Esophagus mucosa (tissue), 1 donor: ENCODE measurements at places on chromosomes 2 and 18.

GRCh38 chr2:64237266-64237665, 93.0 kb upstream of the PELI1 start:
- no peak for ATAC-seq

GRCh38 chr2:71576541-71576940, 123.2 kb downstream of the DYSF start:
- ATAC-seq: no peak

DNA sequence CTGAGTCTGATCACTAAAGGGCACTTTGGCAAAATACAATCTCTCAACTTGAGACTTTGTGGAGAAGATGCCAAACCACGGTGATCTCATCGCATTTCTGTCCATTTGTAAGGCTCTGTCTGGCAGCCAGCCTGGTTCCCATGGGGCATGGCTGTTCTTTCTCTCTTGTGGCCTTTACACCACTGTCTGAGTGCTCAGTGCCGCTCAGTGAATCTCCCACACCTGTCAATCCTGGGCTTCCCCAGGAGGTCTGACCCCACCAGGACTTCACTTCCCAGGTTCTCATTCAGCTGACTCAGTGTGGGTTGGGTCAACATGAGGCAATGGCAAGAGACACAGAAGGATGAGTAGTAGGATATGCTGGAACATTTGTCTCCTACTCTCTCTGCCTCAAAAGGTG, 96.8 kb upstream of the TRIB2 start:
- peak; percentile 51 for ATAC-seq

- ATAC-seq: peak; percentile 86
Measured at GRCh38 chr2:9675415-9676351, 44.9 kb upstream of the YWHAQ start.

DNA sequence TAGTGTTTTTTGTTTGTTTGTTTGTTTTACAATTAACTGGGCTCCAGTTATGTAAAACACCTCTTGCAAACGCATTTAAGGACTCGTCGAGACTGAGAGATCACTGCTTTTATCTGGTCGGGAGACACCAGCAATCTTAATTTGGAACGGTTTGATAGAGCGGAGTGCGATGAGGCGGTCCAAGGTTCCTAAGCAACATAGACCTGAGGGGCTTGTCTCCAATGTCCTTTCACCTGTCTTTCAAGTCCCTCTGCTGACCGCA, 729 bp upstream of the SELENOI start:
- no peak for ATAC-seq

GRCh38 chr2:222878877-222879603, 18.2 kb downstream of the ACSL3 start:
- ATAC-seq: peak; percentile 31

GRCh38 chr2:177287814-177288213, 23.3 kb upstream of the NFE2L2 start:
- no peak for ATAC-seq
